ENCODE measurements at places on chromosomes 12 and 14. TPM values are rescaled to one million over a fixed set of nuclear protein-coding genes. Genes with fewer than 3 reads are reported as not detected.

DNA sequence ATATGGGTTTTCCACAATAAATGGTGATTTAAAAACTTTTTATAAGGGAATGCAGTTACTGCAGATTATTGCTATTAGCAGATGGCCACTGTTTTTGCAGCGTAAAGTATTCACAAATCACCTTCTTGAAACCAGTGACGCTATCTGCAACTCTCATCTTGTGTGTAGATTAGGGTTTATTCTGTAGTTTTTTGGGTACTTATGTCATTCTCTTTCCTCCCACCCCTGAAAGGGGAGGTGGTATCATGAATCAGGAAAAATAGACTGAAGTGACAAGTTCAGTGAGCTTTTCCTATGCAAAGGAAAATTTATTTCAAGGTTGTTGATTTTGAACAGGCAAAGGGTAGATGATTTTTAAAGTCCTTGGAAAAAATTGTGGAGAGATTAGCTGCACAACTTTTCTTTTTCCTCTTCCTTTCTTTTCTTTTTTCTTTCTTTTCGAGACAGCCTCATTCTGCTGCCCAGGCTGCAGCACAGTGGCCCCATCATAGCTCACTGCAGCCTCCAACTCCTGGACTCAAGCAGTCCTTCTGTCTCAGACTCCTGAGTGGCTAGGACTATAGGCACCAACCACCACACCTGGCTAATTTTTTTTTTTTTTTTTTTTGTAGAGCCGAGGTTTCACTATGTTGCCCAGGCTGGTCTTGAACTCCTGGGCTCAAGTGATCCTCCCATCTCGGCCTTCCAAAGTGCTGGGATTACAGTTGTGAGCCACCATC is 1.6 kb downstream of the FRS2 start:
- peak overlapping the region; percentile 98 for H3K4me3 ChIP-seq
- H3K4me1 ChIP-seq: peaks cover 51% of the 10 kb centered on the region
- no peaks in the 10 kb centered on the region for H3K27me3 ChIP-seq
- peaks cover 5% of the 10 kb centered on the region for H3K36me3 ChIP-seq

DYNC1H1 gene
- 207 TPM for total RNA-seq

ENDOU gene
- total RNA-seq: 0.15 TPM

KLRC2 gene
- not detected for total RNA-seq

GRCh38 chr12:114750917-114751316 is 66.9 kb upstream of the TBX3 start:
- H3K4me1 ChIP-seq: no peaks in the 10 kb centered on the region
- H3K27me3 ChIP-seq: no peaks in the 10 kb centered on the region
- H3K36me3 ChIP-seq: no peaks in the 10 kb centered on the region
- DNase-seq: no peak
- H3K27ac ChIP-seq: no peak overlapping the region

DNA sequence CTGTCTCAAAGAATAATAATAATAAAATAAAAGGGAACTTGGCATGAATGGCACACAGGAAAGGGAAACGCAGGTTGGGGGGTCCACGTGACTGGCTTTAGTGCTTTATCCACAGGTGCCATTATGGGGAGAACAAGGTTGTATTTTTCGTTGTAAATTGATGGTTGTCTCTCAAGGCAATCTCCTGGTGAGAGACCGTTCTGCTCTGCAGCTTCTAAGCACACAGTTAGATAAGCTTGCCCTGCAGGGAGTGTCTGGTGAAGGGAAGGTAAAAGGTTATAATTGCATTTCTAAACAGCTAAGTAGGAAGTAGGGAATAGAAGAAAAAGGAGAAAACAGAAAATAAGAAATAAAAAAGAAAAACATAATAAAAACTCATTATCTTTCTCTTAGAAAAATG is 69.1 kb upstream of the CPSF6 start:
- no peak for DNase-seq
- no peak overlapping the region for H3K4me3 ChIP-seq
- no peak overlapping the region for H3K27ac ChIP-seq
- H3K27me3 ChIP-seq: no peaks in the 10 kb centered on the region

LPAR5 gene
- 2.2 TPM for total RNA-seq

PPP4R4 gene
- total RNA-seq: 13.2 TPM

- no peaks in the 10 kb centered on the region for H3K4me1 ChIP-seq
- H3K36me3 ChIP-seq: no peaks in the 10 kb centered on the region
- DNase-seq: no peak
- no peaks in the 10 kb centered on the region for H3K27me3 ChIP-seq
Measured at GRCh38 chr12:115017346-115017745, 333.4 kb upstream of the TBX3 start.

- H3K27me3 ChIP-seq: peaks cover 14% of the 10 kb centered on the region
- no peak for DNase-seq
- no peak overlapping the region for H3K4me3 ChIP-seq
- no peaks in the 10 kb centered on the region for H3K36me3 ChIP-seq
Measured at GRCh38 chr14:106562451-106562850, 1036.1 kb downstream of the TMEM121 start.

OTOGL gene
- total RNA-seq: not detected

DNA sequence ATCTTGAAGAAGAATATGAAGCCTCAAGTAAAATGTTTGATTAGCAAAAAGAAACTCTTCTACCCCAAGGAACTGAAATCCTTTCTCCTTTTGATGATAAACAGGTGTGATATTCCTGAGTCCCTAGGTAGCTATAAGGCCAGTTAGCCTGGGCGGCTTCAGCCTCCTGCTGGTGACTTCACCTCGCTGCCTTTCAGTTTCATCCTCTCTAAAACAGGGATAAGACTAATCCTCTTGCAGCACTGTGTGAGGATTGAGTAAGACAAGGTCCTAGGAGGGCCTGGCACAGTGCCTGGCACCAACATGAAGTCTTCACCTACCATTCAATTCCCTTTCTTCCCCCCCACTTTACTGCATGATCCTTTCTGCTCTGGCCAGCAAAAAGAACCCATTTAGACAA is 42.1 kb downstream of the CIT start:
- H3K27ac ChIP-seq: no peak overlapping the region
- H3K36me3 ChIP-seq: peaks cover 11% of the 10 kb centered on the region
- no peaks in the 10 kb centered on the region for H3K27me3 ChIP-seq
- no peak overlapping the region for H3K4me3 ChIP-seq
- H3K4me1 ChIP-seq: no peaks in the 10 kb centered on the region

DNA sequence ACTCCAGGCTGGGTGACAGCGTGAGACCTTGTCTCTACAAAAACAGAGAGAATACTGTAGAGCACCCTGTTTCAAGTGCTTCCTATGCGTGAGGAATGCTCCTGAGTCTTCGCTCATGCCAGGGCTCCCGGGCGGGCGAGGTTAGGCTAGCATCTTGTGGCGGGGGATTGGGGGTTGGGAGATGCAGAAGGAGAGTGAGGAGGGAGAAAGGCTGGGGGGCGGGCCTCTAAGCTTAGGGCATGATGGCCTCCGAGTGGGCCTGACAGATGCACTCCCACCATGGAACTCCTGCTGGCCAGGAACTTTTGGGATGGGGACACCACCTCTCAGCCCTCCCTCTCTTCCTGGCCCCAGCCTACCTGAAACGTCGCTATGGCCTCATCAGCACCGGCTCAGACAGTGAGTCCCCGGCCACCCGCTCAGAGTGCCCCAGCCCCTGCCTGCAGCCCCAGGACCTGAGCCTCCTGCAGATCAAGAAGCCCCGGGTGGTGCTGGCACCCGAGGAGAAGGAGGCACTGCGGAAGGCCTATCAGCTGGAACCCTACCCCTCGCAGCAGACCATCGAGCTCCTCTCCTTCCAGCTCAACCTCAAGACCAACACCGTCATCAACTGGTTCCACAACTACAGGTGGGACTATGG is 27.3 kb downstream of the PHETA1 start:
- H3K4me1 ChIP-seq: no peaks in the 10 kb centered on the region
- no peaks in the 10 kb centered on the region for H3K27me3 ChIP-seq
- DNase-seq: no peak
- no peaks in the 10 kb centered on the region for H3K36me3 ChIP-seq
- H3K4me3 ChIP-seq: no peak overlapping the region

BATF gene
- 178 TPM for total RNA-seq

TAS2R9 gene
- total RNA-seq: not detected

DGKA gene
- total RNA-seq: 285 TPM

- H3K27ac ChIP-seq: no peak overlapping the region
- no peaks in the 10 kb centered on the region for H3K27me3 ChIP-seq
- peaks cover 18% of the 10 kb centered on the region for H3K36me3 ChIP-seq
Measured at GRCh38 chr12:3630621-3631271, 122.2 kb downstream of the CRACR2A start.

CCDC85C gene
- 12.7 TPM for total RNA-seq

- no peaks in the 10 kb centered on the region for H3K4me1 ChIP-seq
- no peak overlapping the region for H3K27ac ChIP-seq
- H3K4me3 ChIP-seq: no peak overlapping the region
- H3K36me3 ChIP-seq: no peaks in the 10 kb centered on the region
- no peak for DNase-seq
Measured at GRCh38 chr12:64946132-64946829, 121.8 kb downstream of the TBC1D30 start.

GRCh38 chr12:121767525-121768016 is 25.9 kb downstream of the RHOF start:
- no peaks in the 10 kb centered on the region for H3K4me1 ChIP-seq
- peaks cover 3% of the 10 kb centered on the region for H3K36me3 ChIP-seq
- H3K27ac ChIP-seq: no peak overlapping the region
- H3K27me3 ChIP-seq: no peaks in the 10 kb centered on the region
- no peak for DNase-seq
- no peak overlapping the region for H3K4me3 ChIP-seq

- H3K27me3 ChIP-seq: no peaks in the 10 kb centered on the region
- H3K36me3 ChIP-seq: no peaks in the 10 kb centered on the region
- H3K4me1 ChIP-seq: no peaks in the 10 kb centered on the region
- no peak overlapping the region for H3K4me3 ChIP-seq
- no peak for DNase-seq
- peak overlapping the region; percentile 53 for H3K27ac ChIP-seq
Measured at GRCh38 chr14:22380571-22381407, 208.2 kb downstream of the DAD1 start.

DNA sequence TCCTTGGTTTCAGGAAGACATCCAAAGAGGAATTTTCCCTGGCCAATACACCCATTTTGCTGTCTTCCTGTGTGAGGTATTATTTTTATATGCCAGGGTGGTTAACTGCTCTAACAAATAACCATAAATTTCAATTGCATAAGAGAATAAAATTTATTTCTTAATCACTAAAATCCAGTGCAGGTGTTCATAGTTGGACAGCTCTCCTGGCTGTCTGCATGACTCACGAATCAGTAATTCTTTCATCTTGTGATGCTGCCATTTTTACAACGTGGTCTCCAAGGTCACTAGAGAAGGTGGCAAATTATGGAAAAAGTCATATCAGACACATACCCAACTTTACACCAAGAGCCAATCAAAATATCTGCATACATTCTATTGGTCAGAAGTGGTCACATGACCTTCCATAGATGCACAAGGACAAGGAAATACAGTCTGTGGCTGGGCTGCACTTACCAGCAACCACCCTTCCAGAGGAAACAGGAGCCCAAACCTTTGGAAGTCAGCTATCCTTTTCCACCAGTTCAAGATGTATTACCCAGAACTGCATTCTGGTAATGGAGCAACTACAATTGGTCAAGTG is 193.5 kb upstream of the PLEKHG7 start:
- no peak overlapping the region for H3K27ac ChIP-seq
- H3K4me1 ChIP-seq: peaks cover 39% of the 10 kb centered on the region
- no peaks in the 10 kb centered on the region for H3K36me3 ChIP-seq
- no peak overlapping the region for H3K4me3 ChIP-seq

DNA sequence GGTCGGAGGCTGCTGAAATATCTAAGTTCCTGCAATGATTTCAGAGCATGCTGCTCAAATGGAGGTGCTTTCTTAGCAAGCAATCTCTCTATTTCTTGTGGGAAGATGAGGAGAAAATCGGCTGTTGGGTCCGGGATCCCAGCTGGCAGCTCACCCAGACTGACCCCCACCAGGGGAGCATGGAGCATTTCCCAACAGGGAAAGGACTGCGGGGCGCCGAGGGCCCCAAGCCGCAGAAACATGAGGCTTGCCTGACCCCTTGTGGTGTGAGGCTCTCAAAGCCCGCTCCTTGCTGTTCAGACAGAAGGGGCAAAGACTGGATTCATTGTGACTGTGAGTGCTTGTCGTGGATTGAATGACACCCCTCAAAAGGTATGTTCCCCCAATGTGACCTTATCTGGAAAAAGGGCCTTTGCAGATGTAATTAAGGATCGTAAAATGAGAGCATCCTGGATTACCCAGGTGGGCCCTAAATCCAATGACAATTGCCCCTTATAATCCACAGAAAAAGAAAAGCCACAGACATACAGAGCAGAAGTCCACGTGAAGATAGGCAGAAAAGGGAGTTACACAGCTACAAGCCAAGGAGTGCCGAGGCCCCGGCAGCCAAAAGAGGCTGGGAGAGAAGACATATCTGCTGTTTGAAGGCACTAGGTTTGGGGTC is 116.3 kb upstream of the VASH1 start:
- H3K4me3 ChIP-seq: no peak overlapping the region
- H3K36me3 ChIP-seq: no peaks in the 10 kb centered on the region
- no peak overlapping the region for H3K27ac ChIP-seq
- peaks cover 10% of the 10 kb centered on the region for H3K27me3 ChIP-seq
- DNase-seq: peak; percentile 34

DNA sequence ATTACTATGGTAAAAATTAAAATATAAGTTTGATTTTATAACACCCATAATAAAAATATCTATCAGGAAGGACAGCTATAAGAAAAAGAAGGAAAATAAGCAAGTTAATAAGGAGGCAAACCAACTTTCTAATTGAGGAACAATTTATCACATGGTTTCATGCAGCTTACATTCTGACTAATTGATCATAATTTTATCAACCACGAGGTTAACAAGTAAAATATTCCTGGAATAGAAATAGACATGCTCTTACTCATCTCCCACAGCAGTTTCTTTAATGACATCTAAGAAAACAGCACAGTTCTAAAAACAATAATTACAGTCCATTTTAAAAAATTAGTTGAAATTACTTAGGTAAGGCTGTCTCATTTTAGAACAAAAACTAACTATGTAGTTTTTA is 130.8 kb upstream of the KRR1 start:
- no peak overlapping the region for H3K27ac ChIP-seq
- peaks cover 12% of the 10 kb centered on the region for H3K27me3 ChIP-seq
- no peak overlapping the region for H3K4me3 ChIP-seq
- H3K36me3 ChIP-seq: no peaks in the 10 kb centered on the region

- H3K36me3 ChIP-seq: no peaks in the 10 kb centered on the region
- H3K27ac ChIP-seq: no peak overlapping the region
- H3K27me3 ChIP-seq: peaks cover 5% of the 10 kb centered on the region
- DNase-seq: peak; percentile 57
Measured at GRCh38 chr14:67420102-67420739, 8.3 kb upstream of the PLEK2 start.

- H3K27ac ChIP-seq: no peak overlapping the region
- peaks cover 2% of the 10 kb centered on the region for H3K27me3 ChIP-seq
- H3K4me3 ChIP-seq: no peak overlapping the region
Measured at GRCh38 chr14:32513571-32514009, 184.5 kb downstream of the AKAP6 start.

- no peak for DNase-seq
- no peak overlapping the region for H3K27ac ChIP-seq
- H3K27me3 ChIP-seq: no peaks in the 10 kb centered on the region
- no peaks in the 10 kb centered on the region for H3K36me3 ChIP-seq
- H3K4me3 ChIP-seq: no peak overlapping the region
- H3K4me1 ChIP-seq: no peaks in the 10 kb centered on the region
Measured at GRCh38 chr14:30234966-30235365, 307.3 kb upstream of the PRKD1 start.
